ENCODE measurements at places on chromosomes 1 and 21. TPM values are rescaled to one million over a fixed set of nuclear protein-coding genes. Genes with fewer than 3 reads are reported as not detected.

MEGF6 gene
- 4.1 TPM for polyA plus RNA-seq

MAP3K7CL gene
- 0.08 TPM for polyA plus RNA-seq

CD84 gene
- polyA plus RNA-seq, result not detected

CD1B gene
- not detected for polyA plus RNA-seq

F13B gene
- not detected for polyA plus RNA-seq

FAM177B gene
- polyA plus RNA-seq, result 0.06 TPM

DNA sequence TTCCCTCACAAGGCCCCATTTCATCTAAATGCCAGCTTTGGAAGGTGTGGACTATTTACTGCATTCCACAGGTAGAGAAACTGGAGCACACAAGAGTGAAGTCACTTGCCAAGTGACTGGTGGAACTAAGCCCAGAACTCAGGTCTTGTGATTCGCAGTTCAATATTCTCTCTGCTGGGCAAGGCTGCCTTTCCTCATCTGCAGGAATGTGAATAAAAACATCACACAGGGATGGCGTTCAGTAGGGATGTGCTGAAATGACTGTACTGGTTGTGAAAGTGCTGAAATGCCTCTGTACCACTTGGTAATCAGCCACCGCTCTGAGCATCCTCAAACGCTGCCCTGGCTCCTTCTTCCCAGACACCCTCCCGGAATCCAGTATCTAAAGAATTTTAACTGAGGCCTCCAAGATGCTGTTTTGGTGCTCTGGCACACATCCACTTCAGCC, 145.6 kb downstream of the HIVEP3 start:
- DNase-seq, result no peak

DNA sequence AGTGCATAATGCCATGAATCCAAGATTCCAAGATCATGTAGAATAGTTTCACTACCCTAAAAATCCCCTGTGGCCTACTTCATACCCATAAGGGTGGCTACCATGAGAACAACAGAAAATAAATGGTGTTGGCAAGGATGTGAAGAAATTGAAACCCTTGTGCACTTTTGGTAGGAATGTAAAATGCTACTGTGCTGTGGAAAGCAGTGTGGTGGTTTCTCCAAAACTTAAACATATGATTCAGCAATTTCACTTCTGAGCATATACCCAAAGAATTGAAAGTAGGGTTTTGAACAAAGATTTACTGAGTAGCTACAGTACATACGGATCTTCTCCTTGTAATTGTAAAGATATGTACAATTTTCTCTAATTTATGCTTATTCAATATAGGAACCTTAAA, 16.0 kb downstream of the FNBP1L start:
- no peak for DNase-seq

DNA sequence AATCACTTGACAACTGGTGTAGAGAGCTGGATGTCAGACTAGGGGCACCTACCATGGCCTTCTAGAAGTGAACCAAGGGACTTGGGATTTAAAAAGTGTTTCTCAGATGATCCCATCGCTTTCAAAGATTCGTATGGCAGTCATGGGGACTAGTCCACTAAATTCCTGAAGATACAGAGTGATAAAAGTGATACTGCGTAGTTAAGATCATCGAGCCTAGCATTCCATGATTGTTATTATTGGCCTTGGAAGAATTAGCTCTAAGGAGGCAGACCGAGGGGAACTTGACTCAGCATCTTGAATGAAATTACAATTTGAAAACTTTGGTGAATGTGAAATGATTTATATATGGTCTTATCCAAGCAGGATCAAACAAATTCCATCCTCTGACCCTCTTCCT, 1.3 kb upstream of the CHIA start:
- no peak for DNase-seq

DNA sequence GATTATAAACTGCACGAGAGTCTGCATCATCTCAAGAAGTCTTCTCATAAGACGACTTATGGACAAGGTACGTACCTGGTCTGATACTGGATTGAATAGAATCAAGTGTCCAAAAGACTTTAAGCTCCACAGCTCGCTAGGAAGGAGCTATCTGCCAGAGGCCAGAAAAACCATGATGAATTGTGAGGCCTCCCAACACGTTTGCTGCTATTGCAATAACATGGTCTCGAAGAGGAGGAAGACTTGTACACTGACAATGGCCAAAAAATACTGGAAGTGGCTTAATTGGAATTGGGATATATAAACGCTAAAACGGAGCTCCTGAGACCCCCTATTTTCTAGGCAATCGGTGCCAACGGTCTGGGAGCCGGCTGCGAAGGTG, 534 bp downstream of the DNAJC28 start:
- DNase-seq, result no peak

DNA sequence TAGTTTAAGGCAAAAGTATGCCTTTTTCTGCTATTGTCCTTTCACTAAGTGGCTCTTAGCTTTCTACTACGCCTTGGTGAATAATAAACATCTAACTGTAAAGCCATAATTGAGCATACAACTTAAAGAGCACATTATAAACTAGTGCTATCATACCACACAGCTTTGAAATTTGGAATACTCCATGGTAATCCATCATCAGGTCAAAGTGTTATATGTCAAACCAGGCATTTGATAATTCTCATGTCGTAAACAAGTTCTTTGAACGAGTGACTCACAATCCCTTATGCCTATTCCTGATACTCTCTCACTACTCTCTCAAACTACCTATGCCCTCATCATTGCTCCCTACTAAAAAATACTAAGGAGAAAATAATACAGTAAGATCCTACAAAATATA, 60.3 kb upstream of the FMN2 start:
- no peak for DNase-seq

DNA sequence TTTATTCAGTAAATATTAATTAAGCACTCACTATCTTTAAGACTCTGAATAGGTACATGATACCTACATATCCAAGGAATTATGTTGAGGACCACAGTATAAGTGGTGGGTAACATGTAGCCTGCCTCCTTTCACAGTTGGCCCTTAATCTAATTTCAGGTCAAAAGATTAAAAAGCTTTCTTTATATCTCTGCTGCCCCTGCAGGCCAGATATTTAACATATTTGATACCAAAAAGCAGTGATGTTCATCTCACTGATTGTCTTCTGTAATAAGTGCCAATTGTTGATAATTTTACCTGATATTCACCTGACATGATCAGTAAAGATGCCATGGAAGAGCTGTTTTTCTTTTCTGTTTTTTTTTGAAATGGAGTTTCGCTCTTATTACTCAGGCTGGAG, 36.5 kb downstream of the RLF start:
- DNase-seq, result no peak

DNA sequence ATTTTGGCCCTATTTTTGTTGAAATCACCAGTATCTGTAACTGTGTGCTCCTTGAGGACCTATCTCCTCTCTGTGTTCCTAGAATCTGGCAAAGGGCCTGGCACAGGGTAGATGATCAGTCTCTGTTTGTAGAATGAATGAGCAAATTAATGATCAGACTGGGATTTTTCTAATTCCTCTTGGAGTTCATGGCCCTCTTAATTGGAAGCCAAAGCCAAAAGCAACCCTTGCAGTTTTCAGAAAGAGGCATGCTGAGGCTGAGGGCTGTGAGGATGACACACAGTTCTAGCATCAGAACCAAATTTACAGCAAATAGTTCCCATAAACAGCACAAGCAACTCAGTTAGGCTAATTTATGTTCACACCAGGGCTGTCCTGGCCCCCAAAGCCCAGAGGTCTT, 111.1 kb upstream of the BEND5 start:
- no peak for DNase-seq

- no peak for DNase-seq
These were observed 2.3 kb downstream of the ECE1 start for GRCh38 chr1:21287905-21288514.

DNA sequence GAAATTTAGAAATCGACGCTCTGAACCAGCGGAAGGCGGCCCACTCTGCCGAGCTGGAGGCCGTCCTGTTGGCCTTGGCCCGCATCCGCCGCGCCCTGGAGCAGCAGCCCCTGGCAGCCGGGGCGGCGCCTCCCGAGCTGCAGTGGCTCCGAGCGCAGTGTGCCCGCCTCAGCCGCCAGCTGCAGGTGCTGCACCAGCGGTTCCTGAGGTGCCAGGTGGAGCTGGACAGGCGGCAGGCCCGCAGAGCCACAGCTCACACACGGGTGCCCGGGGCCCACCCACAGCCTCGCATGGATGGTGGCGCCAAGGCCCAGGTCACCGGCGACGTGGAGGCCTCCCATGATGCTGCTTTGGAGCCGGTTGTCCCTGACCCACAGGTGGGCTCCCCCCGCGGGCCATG, 47.0 kb upstream of the DIP2A start:
- DNase-seq, result no peak

DNA sequence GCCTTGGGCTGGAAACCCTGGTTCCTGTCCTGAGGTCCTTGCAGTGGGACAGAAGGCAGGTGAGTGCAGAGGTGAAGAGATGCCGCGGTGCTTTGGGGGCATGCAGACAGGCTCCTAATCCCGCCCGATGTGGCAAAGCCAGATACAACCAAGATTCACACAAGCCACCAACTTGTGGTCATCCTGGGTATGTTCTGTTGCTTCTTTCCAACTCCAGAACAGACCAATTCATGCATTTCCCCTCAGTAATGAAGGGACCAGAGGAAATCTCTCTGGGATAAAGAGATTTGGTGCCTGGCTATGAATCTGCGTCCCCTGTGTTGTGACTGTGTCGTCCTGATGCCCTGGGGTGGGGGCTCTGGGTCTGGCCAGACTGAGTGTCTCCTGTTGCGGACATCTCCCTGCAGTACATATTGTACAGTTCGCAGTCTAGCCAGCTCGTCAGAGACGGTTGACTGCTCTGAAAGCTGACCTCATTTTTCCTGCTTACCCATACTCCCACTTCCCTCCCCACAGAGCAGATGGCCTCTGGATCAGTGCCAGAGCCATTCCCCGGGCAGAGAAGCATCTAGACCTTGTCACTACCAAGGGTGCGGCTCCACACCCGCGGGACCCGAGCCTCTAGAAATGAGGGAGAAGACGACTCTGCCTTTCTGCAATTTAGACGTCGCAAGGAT, 216.3 kb downstream of the KIF26B start:
- DNase-seq, result no peak

- DNase-seq, result no peak
These were observed 51.5 kb downstream of the SYT2 start for GRCh38 chr1:202658769-202659168.

- DNase-seq, result no peak
These were observed 16.3 kb downstream of the SLC19A1 start for GRCh38 chr21:45525910-45526306.

DNA sequence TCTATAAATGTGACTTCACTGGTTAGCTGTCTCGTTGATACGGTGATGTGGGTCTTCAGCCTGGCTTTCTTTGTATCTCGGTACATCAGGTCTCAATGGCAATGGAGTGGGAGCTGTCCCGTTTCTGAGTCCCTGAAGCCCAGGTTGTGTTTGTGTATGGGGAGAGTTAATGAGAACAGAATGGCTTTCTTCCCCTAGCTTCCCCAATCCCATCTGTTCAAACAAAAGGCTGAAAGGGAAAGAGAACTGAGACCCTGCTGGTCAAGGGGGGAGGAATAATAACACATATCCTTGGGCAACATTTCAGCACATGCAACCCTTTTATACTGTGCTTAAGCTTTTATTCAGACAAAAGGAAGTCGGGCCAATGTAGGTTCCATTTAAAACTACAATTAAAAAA, 28.4 kb upstream of the CASQ2 start:
- DNase-seq, result no peak

DNA sequence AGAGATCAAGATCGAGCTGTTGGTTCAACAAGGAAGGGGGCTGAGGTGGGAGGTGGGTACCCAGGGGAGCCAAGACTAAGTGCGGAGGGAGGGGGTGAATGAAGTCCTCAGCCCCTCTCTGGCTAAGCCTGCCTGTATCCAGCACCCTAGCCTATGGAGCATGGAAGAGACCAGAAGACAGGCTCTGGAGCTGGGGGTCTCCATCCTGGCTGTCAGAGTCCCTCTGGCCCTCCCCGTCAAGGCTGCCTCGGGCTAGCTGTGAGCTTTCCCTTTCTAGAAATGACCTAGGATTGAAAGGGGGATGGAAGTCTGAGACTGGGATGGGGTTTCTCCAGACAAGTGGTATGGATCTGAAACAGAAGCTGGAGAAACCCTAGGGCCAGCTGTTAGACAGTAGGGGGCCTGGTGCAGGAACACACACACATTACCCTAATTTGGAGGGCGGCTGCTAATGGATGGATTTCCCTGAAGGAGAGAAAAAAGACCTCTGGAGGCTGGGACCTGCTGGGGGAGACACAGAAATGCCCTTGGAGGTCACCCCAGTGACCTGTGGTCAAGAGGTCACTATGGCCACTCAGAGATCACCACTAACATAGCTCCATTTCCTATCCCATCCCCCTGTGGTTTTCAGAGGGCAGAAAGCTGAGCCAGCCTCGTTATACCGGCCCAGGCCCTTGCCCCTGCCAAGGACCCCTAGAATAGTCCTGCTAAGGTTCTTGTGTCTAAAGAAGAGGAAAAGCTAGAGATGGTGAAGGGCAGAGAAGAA, 107.8 kb downstream of the TMEM53 start:
- no peak for DNase-seq

- DNase-seq, result no peak
These were observed 565.4 kb downstream of the LMO4 start for GRCh38 chr1:87894062-87894461.

DNA sequence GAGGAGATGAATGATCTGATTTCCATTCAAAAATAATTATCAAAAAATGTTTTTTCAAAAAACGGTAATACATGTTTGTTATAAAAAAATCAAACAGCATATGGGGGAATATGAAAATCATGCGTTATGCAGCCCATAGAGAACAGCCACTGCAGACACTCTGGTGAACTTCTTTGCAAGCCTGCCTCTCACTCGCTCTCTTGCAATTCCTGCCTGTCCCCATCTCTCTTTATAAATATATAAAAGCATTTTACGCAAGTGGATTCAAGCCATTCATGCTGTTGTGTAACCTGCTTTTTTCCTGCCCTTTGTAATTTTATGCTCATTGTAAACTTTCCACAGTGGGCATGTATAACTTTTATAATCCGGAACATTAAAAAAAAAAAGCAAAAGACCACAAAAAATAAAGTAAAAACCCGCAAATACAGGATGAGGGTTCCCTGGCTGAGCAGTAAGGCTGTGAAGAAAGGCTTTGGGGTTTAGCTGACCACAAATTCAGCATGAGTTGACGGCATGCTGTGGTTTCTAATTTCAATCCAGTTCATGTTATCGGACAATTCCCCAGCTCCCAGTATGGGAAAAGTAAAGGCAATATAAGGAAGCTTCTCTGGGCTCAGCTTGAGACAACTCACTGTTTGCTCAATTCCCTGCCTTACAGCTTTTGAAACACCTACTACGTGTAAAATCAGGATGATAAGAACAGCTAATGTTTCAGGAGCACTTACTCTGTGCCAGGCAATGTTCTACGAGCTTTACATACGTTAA, 52.8 kb upstream of the ZBTB40 start:
- no peak for DNase-seq

DNA sequence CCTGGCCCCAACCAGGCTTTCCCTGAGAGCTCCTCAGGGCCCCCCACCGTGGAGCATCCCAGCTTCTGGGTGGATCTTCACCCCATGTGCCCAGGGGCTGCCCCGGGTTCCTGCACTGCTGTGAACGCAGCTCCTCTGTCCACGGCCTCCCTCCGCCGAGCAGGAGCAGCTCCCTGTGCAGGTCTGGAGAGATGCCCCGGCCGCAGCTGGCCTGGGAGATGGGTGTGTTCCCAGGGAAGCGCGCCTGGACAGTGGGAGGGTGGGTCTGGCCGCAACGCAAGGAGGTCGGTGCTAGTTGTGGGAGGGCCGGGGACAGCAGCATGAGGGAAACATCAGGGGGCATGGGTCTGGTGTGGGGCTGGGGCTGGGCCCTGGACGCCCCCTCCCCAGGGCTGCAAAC, 71.3 kb downstream of the MORN1 start:
- DNase-seq, result no peak

Measured in H1 (cell line).